ENCODE measurements at places on chromosomes 5 and 9.

DNA sequence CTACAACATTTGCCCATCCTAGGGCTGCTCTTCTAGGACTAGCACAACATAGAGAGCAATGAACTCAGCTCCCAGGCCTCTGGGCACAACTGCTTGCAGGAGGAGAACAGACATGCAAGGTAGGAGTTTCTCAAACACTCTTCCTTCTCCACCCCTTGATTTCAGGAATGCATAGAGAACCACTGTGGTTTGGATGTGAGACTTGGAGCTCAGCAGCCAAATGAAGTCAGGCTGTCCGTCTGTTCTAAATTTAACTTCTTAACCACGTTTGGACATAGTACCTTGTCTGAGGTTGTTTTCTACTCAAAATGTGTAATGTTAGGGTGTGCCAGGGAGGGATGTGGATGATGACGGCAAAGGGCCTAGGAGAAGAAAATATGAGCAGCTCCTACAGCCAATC lies 515.1 kb upstream of the TNC start:
- DNase-seq, result no peak
- no peaks in the 10 kb centered on the region for H3K27me3 ChIP-seq
- H3K36me3 ChIP-seq, result no peaks in the 10 kb centered on the region
- H3K4me3 ChIP-seq, result no peak overlapping the region
- no peak overlapping the region for H3K27ac ChIP-seq

GRCh38 chr5:122781465-122781864 lies 6.6 kb downstream of the SNX2 start:
- DNase-seq, result no peak
- no peak overlapping the region for H3K27ac ChIP-seq
- peaks cover 30% of the 10 kb centered on the region for H3K4me1 ChIP-seq

- peaks cover 9% of the 10 kb centered on the region for H3K36me3 ChIP-seq
- no peak for DNase-seq
- no peak overlapping the region for H3K27ac ChIP-seq
These were observed 137.6 kb downstream of the INSYN2B start for GRCh38 chr5:169842699-169843098.

- peak overlapping the region; percentile 14 for H3K4me3 ChIP-seq
- no peak for DNase-seq
- H3K27ac ChIP-seq, result no peak overlapping the region
- no peaks in the 10 kb centered on the region for H3K27me3 ChIP-seq
- H3K36me3 ChIP-seq, result peaks cover 82% of the 10 kb centered on the region
These were observed 39.8 kb downstream of the CNOT8 start for GRCh38 chr5:154898210-154898609.

DNA sequence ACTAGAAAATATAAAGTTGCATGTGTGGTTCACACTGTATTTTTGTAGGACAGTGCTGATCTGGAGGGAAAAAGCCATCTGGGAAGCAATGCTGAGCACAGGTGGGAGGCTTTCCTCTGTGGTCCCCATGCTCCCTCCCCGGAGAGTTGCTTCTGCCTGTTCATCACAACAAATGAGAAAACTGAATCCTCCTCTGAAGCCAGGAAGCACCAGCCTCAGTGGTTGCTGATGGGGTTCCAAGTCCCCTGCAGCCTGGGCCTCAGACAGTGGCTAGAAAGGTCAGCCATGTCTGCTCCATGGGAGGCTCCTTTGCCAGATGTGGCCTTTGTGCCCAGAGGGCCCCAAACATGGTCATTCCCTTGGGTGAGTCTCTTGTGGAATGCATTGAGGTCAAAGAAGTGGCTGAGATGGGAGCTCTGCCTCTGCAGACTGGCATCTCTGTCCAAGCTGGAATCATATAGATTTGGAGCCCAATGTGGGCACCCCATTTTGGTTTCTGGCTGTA lies 77.6 kb downstream of the C5orf15 start:
- H3K27ac ChIP-seq, result no peak overlapping the region
- H3K4me3 ChIP-seq, result no peak overlapping the region
- DNase-seq, result no peak
- H3K36me3 ChIP-seq, result no peaks in the 10 kb centered on the region
- no peaks in the 10 kb centered on the region for H3K27me3 ChIP-seq

DNA sequence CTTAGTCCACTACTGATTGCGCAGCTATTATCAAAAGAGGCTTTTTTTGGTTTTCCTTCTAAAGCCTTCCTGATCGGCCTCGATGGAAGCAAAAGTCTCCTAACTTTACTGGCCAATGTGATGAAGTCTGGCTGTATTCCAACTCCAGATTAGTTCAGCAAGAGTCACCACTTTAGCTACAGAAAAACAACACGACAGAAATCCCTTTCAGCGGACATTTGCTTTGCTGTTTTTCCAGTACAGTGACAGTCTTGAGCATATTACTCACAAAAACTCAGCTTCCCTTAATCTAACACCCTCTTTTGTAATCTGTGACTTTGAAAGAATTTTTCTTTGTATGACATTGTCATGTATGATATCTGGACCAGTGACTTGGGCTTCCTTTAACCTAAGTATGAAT lies 95.7 kb downstream of the HOMER1 start:
- no peak for DNase-seq
- no peaks in the 10 kb centered on the region for H3K4me1 ChIP-seq
- H3K27ac ChIP-seq, result no peak overlapping the region

All from lower lobe of right lung (tissue), 2 donors.